Activated CD4-positive, alpha-beta T cell treated with anti-CD3 and anti-CD28 coated beads, Interleukin-2, amount 10 ng/mL, durations not matched to agents 7 days and 5 days (primary cell): ENCODE measurements at places on chromosomes 11 and 22. TPM values are rescaled to one million over a fixed set of nuclear protein-coding genes. Genes with fewer than 3 reads are reported as not detected.

Gene LRRC32
- 0.82 TPM for total RNA-seq

Gene KRTAP5-7
- total RNA-seq: 0.29 TPM

Gene AIFM3
- 0.25 TPM for total RNA-seq

Gene RAB38
- total RNA-seq: 1.6 TPM

Gene VPREB3
- total RNA-seq: not detected

Gene DCDC1
- total RNA-seq: not detected

Gene MS4A6A
- not detected for total RNA-seq

Gene GRAP2
- 137 TPM for total RNA-seq

Gene HORMAD2
- total RNA-seq: not detected

Gene XRRA1
- total RNA-seq: 7.1 TPM

Gene FXYD6
- not detected for total RNA-seq

Gene DNAJB7
- not detected for total RNA-seq

Gene SLC22A25
- total RNA-seq: not detected

Gene MS4A6E
- not detected for total RNA-seq

Gene LUZP2
- total RNA-seq: not detected

Gene GAL
- not detected for total RNA-seq

Gene DRD2
- not detected for total RNA-seq

Gene PLA2G3
- total RNA-seq: not detected

Gene OSBP2
- total RNA-seq: 1.1 TPM

Gene VWCE
- total RNA-seq: 1.6 TPM

Gene P4HA3
- total RNA-seq: not detected

Gene NFAM1
- total RNA-seq: 0.04 TPM

Gene GRIK4
- total RNA-seq: not detected

Gene TNNI2
- not detected for total RNA-seq

Gene COA4
- total RNA-seq: 60.6 TPM

Gene UPK3A
- total RNA-seq: not detected

Gene TSGA10IP
- not detected for total RNA-seq

Gene DNAJC4
- total RNA-seq: 40.5 TPM

Gene CRYBB3
- total RNA-seq: 0.57 TPM

Gene GRIA4
- total RNA-seq: not detected

Gene OVCH2
- not detected for total RNA-seq

Gene TSPO
- 122 TPM for total RNA-seq
